Posterior vena cava (tissue), 2 donors: ENCODE measurements at places on chromosomes 5 and 9.

DNA sequence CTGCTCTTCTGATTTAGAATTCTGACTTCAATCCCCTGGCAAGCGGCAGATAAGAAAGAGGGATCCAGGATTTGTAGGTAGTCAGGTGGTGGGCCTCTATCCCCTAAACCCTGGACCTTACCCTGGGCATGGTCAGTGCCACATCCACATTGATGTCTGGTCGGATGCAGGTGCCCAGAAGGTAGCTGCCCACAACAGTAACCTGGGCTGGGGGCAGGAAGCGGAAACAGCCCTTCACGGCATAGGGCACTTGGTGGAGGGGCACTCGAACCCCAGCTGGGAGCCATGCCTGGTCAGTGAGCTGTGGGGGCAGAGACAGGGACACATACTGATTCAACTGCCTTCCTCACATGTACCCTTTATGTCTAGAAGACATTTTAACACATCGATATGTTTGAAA is 3.8 kb downstream of the NOL6 start:
- peak; percentile 60 for DNase-seq

GRCh38 chr5:14728459-14728938 is 64.0 kb downstream of the OTULIN start:
- DNase-seq: no peak

GRCh38 chr5:5678909-5679308 is 256.4 kb downstream of the ICE1 start:
- peak; percentile 90 for DNase-seq

DNA sequence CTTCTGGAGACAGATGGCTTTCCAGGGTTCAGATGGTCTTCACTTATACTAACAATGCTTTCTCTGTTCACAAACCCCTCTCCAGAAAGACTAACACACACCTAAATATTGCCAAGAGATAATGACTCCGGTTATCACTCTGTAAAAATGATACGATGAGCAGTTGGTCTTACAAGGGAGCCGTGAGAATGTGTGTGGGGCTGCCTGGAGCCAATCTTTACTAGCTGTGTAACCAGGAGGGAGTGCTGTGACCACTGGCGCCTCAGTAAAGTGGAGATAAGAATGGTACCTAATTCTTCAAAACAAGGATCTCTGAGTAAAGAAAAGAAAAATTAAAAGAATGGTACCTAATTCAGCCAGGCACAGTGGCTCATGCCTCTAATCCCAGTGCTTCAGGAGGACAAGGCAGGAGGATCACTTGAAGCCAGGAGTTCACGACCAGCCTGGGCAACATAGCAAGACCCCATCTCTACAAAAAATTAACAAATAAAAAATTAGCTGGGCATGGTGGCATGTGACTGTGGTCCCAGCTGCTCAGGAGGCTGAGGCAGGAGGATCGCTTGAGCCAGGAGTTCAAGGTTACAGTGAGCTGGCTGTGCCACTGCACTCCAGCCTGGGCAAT is 39.9 kb upstream of the IL17B start:
- DNase-seq: peak; percentile 40

- no peak for DNase-seq
These were observed 114.4 kb downstream of the VPS13A start for GRCh38 chr9:77291714-77292113.

DNA sequence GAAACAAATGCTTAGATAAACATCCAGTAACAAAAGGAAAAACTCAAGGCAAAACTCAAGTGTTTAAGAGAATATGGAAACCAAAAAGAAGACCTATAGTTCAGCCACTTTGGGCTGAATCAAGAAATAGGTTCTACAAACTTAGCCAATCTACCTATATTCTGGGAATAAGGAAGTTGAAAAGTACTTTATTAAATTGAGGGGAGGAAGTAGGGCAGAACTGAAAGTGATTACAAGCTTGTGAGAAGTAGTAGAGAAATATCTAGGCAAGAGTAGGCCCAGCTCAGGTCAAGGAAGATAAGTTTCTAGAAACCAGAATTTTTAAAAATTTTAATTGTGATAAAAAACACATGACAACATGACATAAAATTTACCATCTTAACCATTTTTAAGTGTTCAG is 384.8 kb upstream of the PCSK5 start:
- DNase-seq: no peak

DNA sequence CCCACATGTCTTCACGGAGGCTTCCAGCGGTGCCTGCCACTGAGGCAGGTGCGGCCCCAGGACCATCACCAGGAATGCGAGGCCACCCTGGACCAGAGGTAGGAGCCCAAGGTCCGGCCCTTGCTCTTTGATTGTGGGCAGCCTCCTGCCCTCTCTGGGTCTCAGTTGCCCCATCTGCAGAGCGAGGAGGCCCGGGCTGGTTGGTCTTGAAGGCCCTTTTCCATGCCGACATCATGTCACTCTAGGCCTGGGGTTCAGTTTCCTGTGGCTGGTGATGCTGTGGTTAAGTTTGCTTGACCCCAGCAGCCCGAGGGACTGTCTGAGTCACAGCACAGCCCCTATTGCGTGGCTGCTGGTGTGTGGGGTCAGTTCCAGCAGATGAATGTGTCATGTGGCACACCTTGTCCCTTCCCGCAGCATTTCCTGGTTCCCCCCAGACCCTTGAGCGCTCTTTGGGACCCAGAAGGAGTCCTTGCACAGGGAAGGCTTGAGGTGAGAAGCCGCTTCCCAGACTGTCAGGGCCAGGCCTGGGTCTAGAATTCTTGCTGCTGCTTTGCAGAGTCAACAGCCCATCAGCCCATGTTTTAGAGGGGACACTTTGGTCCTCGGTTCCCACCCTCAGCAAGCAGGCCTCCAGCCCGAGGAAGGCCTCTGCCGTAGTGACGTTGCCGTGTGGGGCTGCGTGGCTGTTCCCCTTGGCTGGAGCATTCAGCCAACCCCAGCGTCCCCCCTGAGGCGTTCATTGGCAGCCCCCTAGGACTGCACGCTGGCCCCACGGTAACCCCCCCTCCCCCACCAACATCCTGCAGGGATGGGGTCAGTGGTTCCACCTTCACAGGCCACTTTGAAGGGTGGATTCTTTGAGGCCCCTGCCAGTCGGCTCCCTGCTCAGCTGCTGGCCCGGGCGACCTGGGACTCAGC is 31.0 kb upstream of the HMCN2 start:
- peak; percentile 66 for DNase-seq

- no peak for DNase-seq
These were observed 207.4 kb downstream of the ARRDC3 start for GRCh38 chr5:91175708-91176107.
